ENCODE measurements at places on chromosomes 2 and 18.

- DNase-seq: no peak
Observed at GRCh38 chr2:102070058-102070642, 72.4 kb upstream of the IL1R1 start.

DNA sequence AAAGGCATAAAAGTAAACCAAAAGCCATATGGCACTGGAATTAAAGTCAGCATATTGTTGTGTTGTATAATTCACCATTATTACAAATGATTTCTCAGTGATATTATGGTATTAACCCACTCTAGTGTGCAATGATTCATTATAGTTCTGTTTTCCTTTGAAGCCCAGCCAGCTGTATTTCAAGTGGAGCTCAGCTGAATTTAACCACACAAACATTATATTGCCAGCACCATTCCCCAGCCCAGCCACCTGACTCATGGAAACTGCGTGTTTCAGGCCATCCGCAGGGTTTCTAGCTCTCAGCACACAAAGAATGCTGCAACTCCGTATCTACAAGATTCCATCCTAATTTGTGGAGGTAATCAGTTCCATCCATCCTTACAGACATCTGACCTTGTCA is 166.8 kb upstream of the CHAC2 start:
- no peak for DNase-seq

DNA sequence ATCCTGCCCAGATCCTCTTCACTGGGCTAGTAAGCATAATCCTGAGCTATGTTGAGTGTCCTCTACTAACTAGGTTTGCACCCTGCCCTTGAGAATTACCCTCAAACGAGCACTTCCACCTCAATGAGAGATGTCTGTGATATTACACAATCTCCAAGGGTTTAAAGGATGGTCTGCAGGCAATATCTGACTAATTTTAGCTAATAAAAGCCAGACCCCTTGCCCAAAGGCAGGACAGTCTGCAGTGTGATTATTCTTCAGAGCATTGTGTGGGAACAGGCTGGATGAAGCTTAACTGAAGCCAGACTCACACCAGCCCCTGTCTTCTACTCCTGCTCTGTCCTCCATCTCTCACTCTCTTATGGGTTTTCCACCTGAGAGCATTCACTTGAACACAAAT is 544.9 kb upstream of the DDX18 start:
- no peak for DNase-seq

GRCh38 chr2:83055376-83056010 is 1403.6 kb downstream of the SUCLG1 start:
- no peak for DNase-seq

GRCh38 chr2:190547886-190548285 is 13.4 kb upstream of the NEMP2 start:
- DNase-seq: no peak

GRCh38 chr2:201669865-201670264 is 26.6 kb upstream of the TMEM237 start:
- DNase-seq: no peak

DNA sequence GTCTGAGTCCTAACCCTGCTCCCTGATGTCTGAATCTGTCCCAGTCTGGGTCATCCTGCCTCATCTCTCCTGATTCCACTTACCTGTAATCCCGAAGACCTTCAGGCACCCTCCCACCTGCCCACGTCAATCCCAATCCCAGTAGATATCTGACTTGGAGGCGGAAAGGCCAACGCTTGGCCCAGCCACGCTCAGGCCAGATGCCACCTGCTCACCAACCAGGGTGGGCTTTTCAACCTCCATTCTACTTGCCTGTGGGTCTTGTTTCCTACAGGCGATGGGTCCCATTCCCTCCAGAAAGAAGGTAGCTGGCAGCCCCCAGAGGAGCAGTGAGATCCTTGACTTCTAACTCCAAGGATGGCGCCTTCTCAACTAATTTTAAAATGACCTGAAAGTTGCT is 59.7 kb downstream of the INPP5D start:
- no peak for DNase-seq

DNA sequence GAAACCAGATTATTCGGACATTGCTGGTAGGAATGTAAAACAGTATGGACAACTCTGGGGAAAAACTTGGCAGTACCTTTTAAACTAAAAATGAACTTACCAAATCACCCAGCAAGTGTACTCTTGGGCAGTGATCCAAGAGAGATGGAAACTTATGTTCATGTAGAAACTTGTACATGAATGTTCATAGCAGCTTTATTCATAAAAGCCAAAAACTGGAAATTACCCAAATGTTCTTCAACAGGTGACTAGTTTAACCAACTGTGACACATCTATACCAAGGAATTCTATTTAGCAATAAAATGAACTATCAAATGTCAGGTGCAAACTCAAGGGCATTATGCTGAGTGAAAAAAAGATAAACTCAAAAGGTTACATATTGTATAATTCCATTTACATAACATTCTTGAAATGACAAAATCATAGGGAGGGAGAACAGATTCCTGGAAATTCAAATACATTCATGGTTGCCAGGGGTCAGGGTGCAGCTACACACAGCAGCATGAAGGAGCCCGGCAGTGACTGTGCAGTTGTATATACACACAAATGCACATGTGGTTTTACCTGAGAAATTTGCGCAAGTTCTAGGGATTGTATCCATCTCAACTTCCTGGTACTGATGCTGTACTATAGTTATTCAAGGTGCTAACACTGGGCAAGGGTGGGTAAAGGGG is 3.5 kb upstream of the RNU4ATAC start:
- DNase-seq: no peak

Data from PC-9 (cell line).